Activated naive CD8-positive, alpha-beta T cell treated with anti-CD3 and anti-CD28 coated beads for 36 hours (primary cell): ENCODE measurements at places on chromosomes 16 and 17.

DNA sequence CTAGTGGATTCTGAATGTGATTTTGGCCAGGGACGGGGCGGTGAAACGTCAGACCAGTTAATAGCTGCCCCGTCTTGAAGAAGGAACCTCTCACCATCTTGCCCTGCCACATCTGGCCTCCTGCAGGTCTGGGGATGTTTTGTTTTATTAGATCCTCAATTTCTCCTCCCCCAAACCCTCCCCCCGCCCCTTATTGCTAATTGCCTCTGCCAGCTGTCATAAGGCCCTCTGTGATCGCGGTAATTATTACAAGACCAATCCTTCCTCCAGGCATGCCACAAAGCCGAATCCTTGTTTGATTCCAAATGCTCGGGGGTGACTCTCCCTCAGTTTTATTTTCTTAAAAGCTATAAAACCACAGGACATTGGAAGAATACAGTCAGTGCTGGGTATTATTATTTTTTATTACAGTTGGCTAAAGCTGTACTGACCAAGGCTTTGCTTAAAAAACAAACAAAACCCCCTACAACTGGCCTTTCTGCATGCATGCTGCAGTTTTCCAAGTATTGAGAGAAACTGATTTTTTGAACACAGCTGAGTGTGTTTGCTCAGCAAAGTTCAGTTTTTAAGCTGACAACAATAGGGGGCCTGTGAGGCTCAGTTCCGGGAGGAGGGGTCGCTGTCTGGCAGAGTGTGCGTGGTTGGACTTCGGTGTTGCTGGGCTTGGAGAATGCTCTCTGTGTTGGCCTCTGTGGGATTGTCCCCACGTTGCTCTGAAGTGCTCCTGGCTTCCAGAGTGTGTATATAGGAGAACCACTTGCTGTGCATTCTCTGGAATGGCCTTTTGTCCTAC lies 1.7 kb downstream of the KSR1 start:
- DNase-seq = no peak

DNA sequence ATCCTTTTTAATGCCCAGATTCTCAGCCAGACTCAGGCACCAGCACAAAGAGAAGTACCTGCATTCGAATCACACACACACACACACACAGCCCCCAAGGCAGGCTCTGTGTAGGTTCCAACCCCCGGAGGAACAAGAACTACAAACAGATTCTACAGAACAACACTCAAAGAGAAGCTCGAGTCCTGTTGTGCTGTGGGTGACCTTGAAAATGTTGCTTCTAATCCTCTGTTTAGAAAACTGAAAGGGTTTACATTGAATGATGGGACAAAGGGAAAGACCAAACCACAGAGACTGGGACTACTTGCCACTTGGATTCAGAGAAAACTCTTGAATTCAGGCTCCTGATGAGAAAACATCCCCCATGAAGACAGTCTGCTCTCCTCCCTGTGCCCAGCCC lies 568.8 kb upstream of the C16orf82 start:
- no peak for DNase-seq

DNA sequence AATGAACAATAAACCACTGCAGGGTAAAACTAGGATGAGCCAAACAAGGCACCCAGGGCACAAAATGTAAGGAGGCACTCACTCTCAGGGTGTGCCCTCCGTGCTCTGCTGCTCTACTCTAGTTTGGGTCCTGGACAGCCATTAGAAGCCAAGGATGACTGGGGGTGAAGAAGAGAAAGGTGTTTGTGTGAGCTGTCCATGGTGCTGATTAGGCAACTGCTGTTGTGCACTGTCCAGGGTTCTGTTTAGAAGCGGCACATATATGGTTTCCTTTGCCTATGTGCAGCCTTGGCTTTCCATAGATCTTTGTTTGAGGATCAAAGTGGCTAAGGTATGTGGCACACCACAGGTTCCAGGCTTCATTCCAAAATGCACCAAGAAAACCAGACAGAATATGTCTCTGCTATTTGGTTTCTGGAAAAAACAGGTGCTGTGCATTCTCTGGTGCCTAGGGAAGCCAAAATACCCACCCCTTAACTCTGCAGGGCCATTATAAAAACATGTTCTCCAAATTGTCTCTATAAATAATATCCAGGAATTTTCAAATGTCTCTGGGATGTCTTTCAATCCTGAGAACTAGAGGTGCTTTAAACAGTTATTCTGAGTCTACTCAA lies 123.5 kb downstream of the CBLN1 start:
- peak; percentile 0 for DNase-seq

DNA sequence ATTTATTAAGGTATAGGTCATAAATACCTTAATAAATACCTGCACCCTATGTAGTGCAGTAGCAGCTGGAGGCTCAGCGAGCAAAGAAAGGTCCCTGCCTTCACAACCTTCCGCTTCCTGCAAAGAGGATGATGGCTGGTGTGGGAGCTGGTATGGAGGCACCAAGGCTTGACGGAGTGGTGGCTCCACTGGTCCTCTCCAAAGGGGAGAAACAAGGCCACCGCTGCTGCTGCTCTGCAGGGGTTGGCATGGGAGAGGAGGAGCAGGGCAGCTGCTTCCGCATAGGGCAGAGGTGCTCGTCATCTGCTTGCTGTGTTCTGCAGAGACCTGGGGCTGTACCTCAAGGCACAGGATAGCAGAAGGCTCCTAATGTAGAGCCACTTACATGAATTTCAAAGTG lies 52.8 kb downstream of the NDEL1 start:
- DNase-seq = no peak

GRCh38 chr16:46918905-46919792 lies 35.0 kb downstream of the GPT2 start:
- no peak for DNase-seq

- no peak for DNase-seq
These were observed 4.2 kb upstream of the SUPT4H1 start for GRCh38 chr17:58356231-58356630.

DNA sequence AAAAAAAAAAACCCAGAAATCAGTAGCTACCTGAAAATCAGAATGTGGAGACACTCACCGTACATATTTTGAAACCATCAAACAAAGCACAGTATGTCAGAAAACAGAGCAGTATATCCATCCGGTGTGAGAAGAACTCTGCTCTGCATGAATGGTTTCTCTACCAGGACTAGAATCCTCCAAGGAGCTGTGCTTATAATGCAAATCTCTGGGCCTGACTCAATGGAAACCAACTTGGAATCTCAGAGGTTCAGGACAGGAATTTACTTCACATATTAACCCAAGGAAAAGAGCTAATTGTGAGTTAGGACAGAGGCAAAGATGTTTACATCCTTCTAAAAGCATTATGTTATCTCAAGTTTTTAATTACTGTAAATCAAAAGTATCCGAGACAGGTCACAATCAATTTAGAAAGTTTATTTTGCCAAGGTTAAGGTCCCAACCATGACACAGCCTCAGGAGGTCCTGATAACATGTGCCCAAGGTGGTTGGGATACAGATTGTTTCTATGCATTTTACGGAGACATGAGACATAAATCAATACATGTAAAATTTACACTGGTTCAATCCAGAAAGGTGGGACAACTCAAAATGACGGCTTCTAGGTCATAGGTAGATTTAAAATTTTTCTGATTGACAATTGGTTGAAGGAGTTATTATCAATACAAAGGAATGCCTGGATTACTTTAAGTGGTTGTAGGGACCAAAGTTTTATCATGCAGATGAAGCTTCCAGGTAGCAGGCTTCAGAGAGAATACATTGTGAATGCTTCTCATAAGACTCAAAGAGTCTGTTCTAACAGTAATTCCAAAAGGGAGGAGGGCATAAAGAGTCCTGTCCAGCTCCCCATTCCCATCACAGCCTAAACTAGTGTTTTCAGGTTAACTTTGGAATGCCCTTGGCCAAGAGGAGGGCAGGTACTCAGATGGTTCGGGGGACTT lies 164.1 kb downstream of the CDH8 start:
- no peak for DNase-seq

GRCh38 chr17:36833279-36833678 lies 104.0 kb upstream of the LHX1 start:
- no peak for DNase-seq

DNA sequence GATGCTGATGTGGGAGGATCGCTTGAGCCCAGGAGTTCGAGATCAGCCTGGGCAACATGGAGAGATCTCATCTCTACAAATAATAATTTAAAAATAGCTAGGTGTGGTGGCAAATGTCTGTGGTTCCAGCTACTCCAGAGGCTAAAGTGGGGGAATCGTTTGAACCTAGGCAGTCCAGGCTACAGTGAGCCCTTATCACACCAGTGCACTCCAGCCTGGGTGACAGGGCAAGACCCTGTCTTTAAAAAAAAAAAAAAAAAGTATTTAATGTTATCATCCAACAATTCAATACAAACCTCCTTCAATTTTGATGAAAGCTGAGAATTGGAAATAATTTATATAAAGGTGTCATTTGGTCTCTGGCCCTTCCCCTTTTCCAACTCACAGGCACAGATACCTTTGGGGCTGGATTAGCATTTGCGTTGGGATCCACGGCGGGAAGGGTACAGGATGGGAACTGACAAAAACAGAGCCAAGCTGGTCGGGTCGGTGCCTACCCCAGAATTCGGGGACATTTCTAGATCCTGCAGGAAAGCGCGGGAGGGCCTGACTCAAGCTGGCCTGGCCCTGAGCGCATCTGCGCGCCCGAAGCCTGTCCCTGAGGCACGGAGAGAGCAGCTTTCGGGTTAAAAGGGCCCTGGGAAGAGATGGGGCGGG lies 860 bp upstream of the DCAF7 start:
- no peak for DNase-seq

DNA sequence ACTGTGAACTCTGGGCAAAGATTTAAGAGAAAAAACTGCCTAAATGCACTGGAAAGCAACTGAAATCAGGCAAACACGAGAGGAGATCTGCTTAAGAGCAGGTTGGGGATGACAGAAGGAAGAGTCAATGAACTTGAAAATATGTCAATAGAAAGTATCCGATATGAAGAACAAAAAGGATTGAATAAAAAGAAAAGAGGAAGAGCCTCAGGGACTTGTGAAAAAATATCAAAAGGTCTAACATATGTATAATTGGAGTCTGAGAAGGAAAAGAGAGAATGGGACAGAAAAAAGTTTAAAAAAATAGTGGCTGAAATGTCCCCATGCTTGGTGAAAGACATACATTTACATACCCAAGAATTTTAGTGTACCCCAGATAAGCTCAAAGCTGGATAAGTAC lies 195.5 kb downstream of the COPRS start:
- DNase-seq = no peak

- DNase-seq = peak; percentile 82
These were observed 457 bp downstream of the CHTF8 start for GRCh38 chr16:69131839-69132423.

DNA sequence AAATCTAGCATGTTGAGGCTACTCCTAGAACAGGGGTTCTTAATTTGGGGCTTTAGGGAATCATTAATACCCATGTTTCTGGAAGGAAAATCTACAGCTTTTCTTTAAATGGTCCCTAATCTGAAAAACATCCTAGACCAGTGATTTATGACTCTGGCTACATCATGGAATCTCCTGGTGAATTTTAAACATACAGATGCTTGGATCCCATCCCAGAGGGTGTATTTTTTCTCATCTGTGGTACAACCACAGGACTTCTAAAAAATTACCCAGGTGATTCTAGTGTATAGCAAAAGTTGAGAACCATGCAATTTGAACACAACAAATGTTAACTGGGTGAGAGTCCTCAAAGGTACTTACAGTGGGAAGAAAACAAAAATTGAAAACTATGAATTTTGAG lies 41.5 kb downstream of the KANSL1 start:
- DNase-seq = no peak

GRCh38 chr17:42803074-42803883 lies 4.6 kb downstream of the CNTD1 start:
- DNase-seq = no peak

- no peak for DNase-seq
These were observed 96.6 kb downstream of the HIC1 start for GRCh38 chr17:2151358-2152033.

DNA sequence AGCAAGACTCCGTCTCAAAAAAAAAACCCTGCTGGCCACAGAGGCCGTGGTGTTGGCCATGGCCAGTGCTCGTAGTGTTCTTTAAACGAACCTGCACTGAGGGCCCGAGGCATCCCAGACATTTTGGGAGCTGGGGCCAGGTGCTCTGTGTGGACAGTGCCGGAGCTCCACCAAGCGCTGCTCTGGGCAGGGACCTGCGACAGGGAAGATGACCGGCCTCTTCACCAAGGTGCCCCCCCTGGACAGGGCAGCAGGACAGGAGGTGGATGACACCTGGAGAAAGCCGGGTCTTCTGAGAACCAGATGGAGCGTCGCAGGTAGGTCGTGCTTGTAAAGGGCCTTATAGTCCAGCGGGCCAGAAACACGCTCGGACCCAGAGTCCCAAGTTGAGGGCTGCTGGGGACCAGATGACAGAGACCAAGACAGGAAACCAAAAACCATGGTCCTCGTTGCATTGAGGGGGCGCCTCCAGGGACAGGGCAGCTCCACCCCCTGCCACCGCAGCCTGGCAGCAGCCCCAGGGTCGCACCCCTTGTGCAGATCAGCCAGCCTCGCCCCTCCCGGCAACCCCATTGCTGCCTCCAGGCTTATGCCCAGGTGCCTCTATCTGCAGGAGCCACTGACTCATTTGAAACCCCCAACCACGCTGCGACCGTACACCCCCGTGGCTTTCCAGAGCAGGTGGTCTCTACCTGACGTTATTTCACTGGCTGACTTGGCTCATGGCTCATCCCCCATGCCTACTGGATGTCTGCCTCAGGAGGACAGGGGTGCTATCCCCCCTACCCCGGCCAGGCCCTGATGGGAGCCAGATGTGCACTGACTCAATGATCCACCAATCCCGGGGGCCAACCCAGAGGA lies 4.2 kb upstream of the NTN3 start:
- DNase-seq = no peak

GRCh38 chr16:964356-965035 lies 6.3 kb downstream of the LMF1 start:
- DNase-seq = no peak

GRCh38 chr17:28710861-28711722 lies 596 bp downstream of the PROCA1 start:
- DNase-seq = peak; percentile 95

- no peak for DNase-seq
These were observed 9.4 kb upstream of the CCDC92B start for GRCh38 chr17:2758870-2759269.

DNA sequence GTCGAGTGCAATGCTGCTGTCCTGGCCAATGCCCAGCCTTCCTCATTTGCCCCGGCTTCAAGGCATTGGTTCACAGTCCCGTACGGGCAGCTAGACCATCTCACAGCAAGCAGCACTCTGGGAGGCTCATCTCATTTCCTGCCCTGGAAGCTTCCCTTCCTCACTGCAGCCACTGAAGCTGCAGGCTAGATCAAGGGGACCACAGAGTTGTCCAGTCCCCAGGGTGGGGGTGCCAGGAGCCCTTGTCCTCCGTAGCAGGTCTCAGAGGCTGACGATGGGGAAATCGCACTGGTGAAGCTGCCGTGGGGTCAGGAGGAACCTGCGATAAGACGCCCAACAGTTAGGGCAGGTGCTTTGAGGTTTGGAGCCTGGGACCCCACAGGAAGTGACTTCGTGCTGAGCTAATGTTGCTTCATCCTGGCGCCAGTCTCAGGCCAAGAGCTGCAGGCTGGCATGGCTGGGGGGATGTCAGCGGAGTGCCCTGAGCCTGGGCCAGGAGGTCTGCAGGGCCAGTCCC lies at the start of gene SPNS3:
SPNS3 (plus strand) TSS at position 426 of the 517 bp plus-strand sequence; CDS start at position 454, 28 bp downstream.
- peak; percentile 60 for DNase-seq
